ENCODE measurements at places on chromosomes 12 and 14. TPM values are rescaled to one million over a fixed set of nuclear protein-coding genes. Genes with fewer than 3 reads are reported as not detected.

The STK38L gene
- 14.6 TPM for total RNA-seq

The LAG3 gene
- 1.4 TPM for total RNA-seq

The ZC2HC1C gene
- total RNA-seq, result 4.1 TPM

The SERPINA6 gene
- total RNA-seq, result 0.81 TPM

The LRP1 gene
- 14.7 TPM for total RNA-seq

The NYNRIN gene
- 0.23 TPM for total RNA-seq

The ITGA7 gene
- 1.0 TPM for total RNA-seq

The CRIP1 gene
- 1,895 TPM for total RNA-seq

The KIF21A gene
- 19.7 TPM for total RNA-seq

The CLEC6A gene
- total RNA-seq, result not detected

The RPL10L gene
- total RNA-seq, result not detected

The CPNE6 gene
- total RNA-seq, result not detected

The HELB gene
- total RNA-seq, result 0.80 TPM

The GLIPR1L1 gene
- total RNA-seq, result not detected

The ART4 gene
- total RNA-seq, result not detected

The RNF212B gene
- total RNA-seq, result not detected

The TMEM233 gene
- total RNA-seq, result 0.18 TPM

The ARMH4 gene
- 1.5 TPM for total RNA-seq

The C14orf180 gene
- not detected for total RNA-seq
